ENCODE measurements at places on chromosomes 11 and 22.
A peak's percentile ranks its signal among the peaks of the same experiment; 100 is the strongest.

DNA sequence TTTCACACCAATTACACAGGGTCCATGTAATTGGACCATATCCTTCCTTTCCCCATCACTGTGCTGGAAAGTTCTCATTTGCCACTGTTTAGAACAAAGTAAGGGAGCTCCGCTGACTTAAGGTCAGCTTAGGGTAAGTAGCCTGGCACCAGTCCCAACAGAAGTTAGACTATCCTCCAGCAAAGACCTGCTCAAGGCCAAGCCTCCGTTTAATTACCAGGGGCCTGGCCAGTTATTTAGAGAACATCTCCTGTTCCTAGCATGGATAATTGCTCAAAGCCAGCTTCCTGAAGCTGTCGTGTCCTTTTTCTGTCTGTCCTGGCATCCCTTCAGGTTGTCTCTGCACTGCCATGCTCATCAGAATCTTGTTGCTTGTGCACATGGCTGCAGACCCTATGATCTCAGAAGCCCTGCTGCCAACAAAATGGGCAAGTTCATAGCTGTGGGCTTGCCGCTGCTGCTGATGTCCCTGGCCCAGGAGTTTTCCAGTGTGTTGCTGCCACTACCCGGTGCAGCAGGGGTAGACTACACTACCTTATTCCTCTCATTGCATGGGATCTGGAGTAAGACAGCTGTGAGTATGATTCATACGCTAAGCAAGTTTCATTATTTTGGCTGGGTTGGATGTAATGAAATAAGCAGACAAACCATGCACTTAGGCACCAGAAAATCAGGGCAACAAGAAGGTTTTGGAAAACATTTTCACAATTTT lies 8.1 kb downstream of the OR8A1 start:
- DNase-seq, result no peak

- no peak for DNase-seq
Observed at GRCh38 chr11:10287140-10287539, 6.9 kb downstream of the SBF2 start.

DNA sequence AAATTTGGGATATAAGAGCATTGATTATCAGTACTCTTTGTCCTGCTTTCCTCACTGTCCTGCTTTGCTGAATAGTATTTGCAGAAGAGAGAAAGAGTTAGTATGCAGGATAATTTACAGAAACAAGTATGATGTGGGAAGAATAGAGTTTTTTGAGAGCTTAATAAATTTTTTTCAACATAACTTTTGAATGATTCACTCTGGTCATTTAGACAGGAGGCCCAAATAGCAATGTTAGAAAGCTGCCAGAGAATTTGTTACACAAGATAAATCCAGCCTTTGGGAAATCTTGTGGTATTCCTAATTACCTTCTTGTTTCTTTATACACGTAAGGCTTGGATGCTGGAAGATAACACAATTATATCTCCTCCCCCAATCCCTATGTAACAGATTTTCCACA lies 484.6 kb downstream of the CNTN5 start:
- peak; percentile 71 for DNase-seq

GRCh38 chr11:109984634-109985289 lies 108.4 kb upstream of the ZC3H12C start:
- DNase-seq, result no peak

DNA sequence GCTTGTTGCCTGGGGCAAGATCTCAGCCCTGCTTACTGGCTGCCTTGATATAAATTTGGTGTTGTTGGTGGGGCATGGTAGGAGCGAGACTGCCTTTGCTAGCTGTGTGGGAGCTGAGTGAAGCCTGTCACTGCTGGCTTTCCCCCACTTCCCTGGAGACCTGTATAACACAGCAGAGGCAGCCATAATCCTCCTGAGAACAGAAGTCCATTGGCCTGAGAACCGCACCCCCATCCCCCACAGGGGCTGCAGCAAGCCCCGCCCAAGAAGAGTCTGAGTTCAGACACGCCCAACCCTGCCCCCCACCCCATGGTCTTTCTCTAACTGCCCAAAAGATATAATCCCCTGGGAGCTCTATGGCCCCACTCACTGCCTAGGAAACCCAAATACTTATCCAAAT lies 39.2 kb upstream of the ARHGAP42 start:
- DNase-seq, result no peak

DNA sequence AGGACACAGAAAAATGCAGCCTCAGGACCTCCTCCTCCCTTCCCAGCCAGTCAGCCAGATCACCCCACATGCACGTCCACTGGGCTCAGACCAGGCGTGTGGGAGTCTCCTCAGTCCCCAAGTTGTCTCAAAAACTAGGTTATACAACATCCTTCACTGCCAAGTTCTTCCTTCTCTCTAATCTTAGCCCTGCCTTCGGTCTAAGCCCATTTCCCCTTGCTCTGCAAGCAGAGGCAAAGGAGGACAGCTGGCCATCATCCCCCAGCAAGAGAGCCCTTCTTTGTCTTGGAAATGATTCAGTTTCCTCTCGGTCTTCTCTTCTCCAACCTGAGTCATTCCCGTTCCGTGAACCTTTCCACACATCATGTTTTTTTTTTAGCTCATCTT lies 14.0 kb upstream of the NRGN start:
- no peak for DNase-seq

GRCh38 chr11:125157953-125158680 lies 6.4 kb upstream of the PKNOX2 start:
- no peak for DNase-seq

DNA sequence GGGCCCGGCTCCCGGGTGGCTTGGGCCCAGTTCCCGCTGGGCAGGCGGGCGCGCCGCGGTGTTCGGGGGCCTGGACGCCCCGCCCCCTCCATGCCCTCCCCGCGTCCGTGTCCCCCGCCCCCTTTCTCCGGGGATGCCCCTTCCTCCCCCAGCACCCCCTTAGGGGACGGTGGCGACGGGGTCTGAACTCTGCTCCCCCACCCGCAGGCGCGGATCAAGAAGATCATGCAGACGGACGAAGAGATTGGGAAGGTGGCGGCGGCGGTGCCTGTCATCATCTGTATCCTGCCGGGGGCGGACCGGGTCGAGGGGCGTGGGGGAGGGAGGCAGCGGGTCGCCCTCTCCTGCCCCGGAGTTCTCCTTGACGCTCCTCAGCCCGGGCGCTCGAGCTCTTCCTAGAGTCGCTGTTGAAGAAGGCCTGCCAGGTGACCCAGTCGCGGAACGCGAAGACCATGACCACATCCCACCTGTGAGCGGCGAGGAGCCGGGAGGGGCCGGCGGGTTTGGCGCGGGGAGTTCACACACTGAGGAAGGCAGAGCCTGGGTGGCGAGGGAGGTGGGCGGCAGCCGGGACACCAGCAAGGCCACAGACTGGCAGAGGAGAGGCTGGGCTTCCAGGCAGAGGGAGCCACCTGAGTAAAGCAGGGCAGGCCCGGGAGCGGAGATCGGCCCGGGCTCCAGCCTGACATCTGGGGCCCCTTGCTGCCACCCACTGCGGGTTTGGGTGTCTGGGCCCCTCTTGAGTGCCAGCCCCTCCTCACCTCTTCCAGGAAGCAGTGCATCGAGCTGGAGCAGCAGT lies 546 bp downstream of the DRAP1 start:
- no peak for DNase-seq

- DNase-seq, result peak; percentile 94
Observed at GRCh38 chr11:57761301-57762234, at the start of gene CTNND1. TSS of gene CTNND1 (plus strand) at chr11:57761802. CDS start at chr11:57791479, 29,677 bp downstream.

DNA sequence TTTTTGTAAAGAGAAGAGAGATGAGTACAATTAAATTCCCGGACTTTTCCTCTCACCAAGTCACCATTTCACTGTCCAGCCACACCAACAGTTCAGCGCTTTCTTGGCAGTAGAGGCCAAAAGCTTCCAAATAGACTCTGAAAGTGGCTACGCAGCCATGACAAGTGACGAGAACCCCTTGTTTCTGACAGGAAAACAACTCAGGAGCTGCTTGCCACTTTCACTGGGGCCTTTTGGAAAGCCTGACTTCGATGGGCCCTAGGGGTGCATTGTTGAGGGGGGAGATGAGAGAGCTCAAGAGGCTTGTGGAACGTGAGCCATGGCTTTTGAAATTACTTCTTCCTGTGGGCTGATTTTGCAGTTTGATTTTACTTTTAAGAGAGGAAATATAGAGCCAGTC lies 422.1 kb upstream of the FAT3 start:
- no peak for DNase-seq

DNA sequence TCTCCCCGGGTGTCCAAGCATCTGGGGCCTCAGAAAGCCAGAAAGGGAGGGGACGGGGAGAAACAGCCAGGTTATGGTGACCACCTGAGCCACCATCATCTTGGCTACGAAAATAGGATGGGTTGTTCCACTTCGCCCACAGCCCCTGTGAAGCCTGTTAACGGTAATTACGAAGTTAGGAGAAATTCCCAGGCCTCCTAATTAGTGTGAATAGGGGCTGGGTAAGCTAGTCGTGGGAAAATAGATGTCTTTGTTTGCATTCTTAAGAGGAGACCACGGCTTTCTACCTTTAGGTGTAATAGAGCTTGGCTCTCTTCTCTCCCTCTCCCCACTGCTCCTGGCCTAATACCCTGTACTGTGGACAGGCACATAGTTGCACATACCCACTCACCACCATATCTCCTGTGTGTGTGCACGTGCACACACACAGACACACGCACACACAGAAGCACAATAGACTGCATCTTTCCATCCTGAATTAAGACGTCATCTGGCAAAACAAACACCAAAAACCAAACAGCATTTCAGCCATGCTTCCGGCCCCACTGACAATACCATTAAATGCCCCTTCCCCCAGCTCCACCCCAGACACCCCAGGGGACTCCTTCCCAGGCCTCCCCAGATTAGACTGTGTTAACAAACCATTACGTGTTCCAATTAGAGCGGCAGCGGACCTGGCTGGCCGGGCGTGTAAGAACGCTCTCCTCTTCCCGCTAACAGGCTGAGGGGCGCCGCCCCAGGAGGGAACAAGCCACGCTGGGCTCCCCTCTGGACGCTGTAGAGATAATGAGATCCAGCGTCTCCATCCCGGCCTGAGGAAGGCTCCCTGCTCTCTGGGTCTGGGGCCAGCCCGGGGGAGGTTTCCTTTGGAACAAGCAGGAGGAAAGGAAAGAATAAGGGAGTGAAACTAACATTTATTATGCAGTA lies 72.8 kb downstream of the TP53I11 start:
- DNase-seq, result no peak

GRCh38 chr11:62554387-62555167 lies 8.0 kb upstream of the AHNAK start:
- DNase-seq, result no peak

GRCh38 chr11:48034926-48035871 lies 54.8 kb downstream of the PTPRJ start:
- DNase-seq, result no peak

GRCh38 chr11:134822897-134823296 lies 410.9 kb upstream of the B3GAT1 start:
- DNase-seq, result no peak

GRCh38 chr11:19766206-19766605 lies 53.6 kb downstream of the NAV2 start:
- no peak for DNase-seq

- DNase-seq, result peak; percentile 56
Observed at GRCh38 chr11:83292709-83293456, 6.7 kb upstream of the CCDC90B start.

- DNase-seq, result no peak
Observed at GRCh38 chr11:12922418-12922817, 86.7 kb upstream of the RASSF10 start.

- no peak for DNase-seq
Observed at GRCh38 chr11:47765086-47765485, 2.1 kb downstream of the FNBP4 start.

- no peak for DNase-seq
Observed at GRCh38 chr11:92769112-92769511, 200.3 kb upstream of the MTNR1B start.

DNA sequence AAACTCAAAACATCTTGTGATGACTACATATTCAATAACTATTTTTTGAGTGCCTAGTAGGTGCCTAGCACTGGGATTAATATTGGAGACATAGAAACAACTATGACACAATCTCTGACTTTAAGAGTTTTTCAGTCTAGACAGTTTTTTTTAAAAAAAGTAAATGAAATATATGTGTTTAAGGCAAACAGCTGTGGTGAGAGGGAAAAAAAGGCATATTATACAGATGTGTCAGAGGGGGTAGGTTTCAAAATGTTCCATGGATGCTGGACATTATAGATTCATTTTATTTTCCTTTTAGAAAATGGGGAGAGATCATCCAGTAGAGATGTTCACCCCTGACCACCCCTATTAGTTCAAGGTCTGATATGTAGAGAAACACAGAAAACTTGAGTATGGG lies 90.8 kb downstream of the LUZP2 start:
- no peak for DNase-seq

- DNase-seq, result no peak
Observed at GRCh38 chr11:34558673-34559072, 45.1 kb upstream of the ELF5 start.

GRCh38 chr11:114397349-114397982 lies 2.8 kb downstream of the C11orf71 start:
- DNase-seq, result no peak

GRCh38 chr11:90661233-90661632 lies 438.4 kb upstream of the CHORDC1 start:
- DNase-seq, result no peak

DNA sequence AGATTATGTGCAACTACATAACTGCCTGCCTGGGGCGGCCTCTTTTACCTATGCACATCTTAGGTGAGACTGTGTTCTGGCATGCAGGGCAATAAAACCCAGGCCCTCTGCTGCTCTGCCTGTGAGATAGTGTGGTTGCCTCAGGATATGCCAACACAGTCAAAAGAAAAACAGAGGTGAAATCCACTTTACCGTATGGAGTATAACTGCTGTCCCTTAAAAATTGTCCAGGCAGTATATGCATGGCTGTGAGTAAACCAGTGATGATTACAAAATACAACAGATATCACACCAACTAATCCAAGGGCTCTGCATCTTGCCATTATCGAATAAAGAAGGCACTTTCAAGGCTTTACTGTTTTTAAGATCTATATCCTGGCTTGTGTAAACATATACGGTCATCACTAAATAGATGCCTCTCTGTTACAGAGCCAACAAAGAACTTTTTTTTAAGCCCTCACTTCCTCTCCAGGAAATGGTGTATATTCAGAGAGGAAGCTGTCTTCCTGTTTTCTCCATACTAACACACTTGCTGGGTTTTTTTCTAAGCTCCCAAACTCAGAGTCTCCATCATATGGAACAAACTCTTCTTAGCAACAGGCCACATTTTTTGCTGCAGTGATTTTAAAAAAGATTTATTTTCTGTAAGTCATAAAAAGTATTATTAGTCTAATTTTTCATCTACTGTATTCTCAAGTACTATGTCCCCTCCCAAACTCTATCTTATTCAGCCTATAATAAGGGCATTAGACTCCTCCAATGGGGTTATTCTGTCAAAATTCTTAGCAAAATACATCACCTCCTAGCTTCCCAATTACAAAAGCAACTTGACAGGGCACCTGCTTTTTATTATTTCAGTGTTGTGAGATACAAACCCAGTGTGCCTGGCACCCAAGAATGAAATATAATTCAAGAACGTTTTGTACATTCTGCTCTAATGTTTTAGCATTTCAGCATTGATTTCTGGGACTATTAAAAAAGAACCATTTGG lies 135.2 kb downstream of the MAML2 start:
- DNase-seq, result no peak

- DNase-seq, result no peak
Observed at GRCh38 chr11:119520966-119521365, 98.0 kb upstream of the THY1 start.

- DNase-seq, result no peak
Observed at GRCh38 chr11:126594921-126595367, 239.5 kb downstream of the ST3GAL4 start.

Data from HS-5 (cell line).